ENCODE measurements at places on chromosomes 11 and 22. TPM values are rescaled to one million over a fixed set of nuclear protein-coding genes. Genes with fewer than 3 reads are reported as not detected.

DNA sequence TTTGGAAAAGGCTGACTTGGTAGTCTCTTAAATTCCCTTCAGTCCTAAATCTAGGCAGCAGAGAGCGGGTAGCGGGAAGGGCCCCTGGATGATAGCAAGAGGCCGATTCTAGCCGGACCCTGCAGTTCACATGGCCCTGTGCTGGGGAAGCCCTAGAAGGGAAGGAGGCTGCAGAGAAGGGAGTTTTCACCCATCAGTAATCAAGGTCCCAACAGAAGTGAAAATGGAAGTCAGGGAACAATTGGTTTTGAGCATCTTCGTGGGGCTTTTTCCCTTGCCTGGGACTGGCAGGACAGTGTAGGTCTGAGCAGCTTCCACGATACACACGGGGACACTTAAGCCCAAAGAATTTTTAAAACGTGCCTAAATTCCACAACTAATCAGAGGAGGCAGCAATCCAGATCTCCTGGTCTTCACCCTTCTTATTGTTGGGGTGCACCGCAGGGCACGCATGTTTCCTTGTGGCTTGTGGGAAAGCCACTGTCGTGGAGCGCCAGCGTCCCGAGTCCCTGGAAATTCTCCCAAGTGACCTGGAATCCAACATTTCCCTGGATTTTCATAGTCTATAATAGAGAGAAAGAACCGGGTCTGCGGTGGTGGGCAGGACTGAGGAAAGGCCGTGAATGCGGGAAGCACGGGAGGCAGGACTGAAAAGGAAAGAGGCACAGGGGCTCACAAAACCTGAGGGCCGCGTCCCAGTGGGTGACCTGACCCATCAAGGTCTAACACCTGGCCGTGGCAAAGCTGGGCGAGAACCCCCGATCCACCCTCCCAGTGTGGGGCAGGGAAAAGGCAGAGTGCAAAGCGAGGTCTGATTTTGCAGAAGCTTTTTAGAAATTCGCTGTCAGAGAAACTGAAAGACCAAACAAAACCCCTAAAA is 846 bp upstream of the OAF start:
- no peak for DNase-seq
- no peaks in the 10 kb centered on the region for H3K27me3 ChIP-seq
- peak overlapping the region; percentile 89 for H3K27ac ChIP-seq
- peaks cover 33% of the 10 kb centered on the region for H3K4me1 ChIP-seq
- H3K4me3 ChIP-seq, result peak overlapping the region; percentile 85

DNA sequence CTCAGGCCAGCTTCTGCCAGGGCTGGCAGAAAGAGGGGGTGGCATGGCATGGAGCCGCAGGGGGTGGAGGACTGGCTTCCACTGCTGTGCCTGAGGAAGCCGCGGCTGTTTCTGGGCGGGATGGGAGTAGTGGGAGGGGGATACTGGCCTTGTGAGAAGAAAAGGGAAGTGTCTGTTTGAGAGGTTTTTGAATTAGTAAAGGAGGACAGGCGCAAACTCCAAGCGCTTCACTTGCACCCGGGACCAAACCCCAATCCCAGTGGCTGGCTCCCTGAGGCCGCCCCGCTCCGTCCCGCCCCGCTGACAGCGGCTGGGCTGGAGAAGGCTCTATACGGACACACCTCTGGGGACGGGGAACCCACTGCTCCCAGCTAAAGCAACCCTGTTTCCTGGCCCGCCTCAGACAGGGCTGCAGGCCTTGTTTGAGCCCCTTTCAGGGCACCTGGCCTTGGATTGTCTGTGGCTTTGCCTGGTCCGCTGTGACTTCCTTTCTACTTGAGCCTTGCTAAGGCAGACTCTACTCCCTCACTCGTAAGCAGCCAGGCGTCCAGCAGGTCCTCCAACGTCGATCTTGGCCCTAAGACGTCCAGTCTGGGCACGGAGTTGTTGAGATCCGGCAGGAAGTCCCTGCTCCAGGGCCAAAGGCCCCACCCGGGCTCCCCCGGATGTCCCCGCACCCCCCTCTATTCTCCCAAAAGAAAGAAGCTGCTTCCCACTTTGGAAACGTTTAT is 2.2 kb downstream of the APOA1 start:
- peaks cover 14% of the 10 kb centered on the region for H3K4me1 ChIP-seq
- peak overlapping the region; percentile 81 for H3K27ac ChIP-seq
- no peak for DNase-seq
- H3K27me3 ChIP-seq, result peaks cover 9% of the 10 kb centered on the region
- no peaks in the 10 kb centered on the region for H3K36me3 ChIP-seq

GRCh38 chr11:58133309-58134076 is 8.2 kb upstream of the OR9I1 start:
- no peak overlapping the region for H3K4me3 ChIP-seq
- H3K27ac ChIP-seq, result no peak overlapping the region
- no peak for DNase-seq
- no peaks in the 10 kb centered on the region for H3K4me1 ChIP-seq
- no peaks in the 10 kb centered on the region for H3K27me3 ChIP-seq

GRCh38 chr11:235609-235996 is 539 bp downstream of the SIRT3 start:
- peak overlapping the region; percentile 87 for H3K4me3 ChIP-seq
- no peak for DNase-seq

GRCh38 chr22:40009292-40009774 is 14.6 kb downstream of the FAM83F start:
- DNase-seq, result no peak
- H3K4me3 ChIP-seq, result no peak overlapping the region
- no peaks in the 10 kb centered on the region for H3K27me3 ChIP-seq
- peak overlapping the region; percentile 93 for H3K27ac ChIP-seq

DNA sequence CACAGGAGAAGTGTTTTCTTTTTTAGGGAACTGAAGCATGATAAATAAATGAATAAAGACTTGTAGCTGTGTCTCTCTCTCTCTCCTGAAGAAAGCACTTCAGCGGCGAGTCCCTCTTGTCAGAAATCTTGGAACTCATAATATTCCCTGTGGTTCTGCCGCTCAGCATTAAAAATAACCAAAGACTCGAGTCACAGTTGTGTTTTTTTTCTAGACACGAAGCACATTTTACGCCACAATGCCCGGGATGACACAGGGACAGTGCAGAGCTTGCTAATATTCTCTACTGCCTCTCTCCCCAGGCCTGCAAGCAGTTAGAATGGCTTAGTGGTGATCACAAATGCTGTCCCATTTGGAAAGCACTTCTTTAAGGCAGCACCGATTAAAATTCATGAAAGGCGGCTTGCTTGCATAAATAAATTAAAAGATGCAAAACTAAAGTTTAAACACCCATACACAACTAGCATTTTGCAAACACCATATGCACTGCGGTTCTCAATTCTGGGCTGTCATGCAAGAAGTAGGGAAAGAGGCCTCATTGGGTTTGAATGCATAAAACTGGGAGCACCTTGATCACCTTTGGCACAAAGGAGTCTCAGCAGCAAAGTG is 597.4 kb downstream of the SOX6 start:
- peaks cover 3% of the 10 kb centered on the region for H3K4me1 ChIP-seq
- DNase-seq, result no peak
- no peak overlapping the region for H3K27ac ChIP-seq
- no peak overlapping the region for H3K4me3 ChIP-seq

DNA sequence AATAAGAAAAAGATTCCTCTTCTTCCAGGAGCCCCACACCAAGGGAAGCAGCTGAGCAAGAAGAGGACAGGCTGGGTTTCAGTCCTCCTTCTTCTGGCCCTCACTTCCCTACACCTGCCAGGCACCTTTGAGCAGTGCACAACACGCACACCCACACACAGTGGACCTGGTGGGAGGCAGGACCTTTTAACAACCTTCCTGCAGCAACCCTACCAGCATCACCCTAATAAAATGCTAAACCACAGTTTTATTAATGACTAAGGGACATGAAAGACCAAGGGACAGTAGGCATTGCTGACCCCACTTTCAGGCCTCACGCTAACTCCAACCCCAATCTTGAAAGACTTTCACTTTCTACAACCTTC is 12.2 kb downstream of the ARAP1 start:
- peaks cover 37% of the 10 kb centered on the region for H3K4me1 ChIP-seq
- H3K36me3 ChIP-seq, result no peaks in the 10 kb centered on the region
- DNase-seq, result no peak
- H3K27ac ChIP-seq, result peak overlapping the region; percentile 4
- H3K27me3 ChIP-seq, result no peaks in the 10 kb centered on the region

- H3K36me3 ChIP-seq, result no peaks in the 10 kb centered on the region
- no peaks in the 10 kb centered on the region for H3K4me1 ChIP-seq
- no peak overlapping the region for H3K4me3 ChIP-seq
Observed at GRCh38 chr11:130940706-130941105, 24.4 kb upstream of the SNX19 start.

GRCh38 chr11:97610000-97610399 is 1220.2 kb downstream of the JRKL start:
- H3K27ac ChIP-seq, result no peak overlapping the region
- no peak for DNase-seq
- no peaks in the 10 kb centered on the region for H3K36me3 ChIP-seq
- H3K27me3 ChIP-seq, result no peaks in the 10 kb centered on the region
- H3K4me1 ChIP-seq, result no peaks in the 10 kb centered on the region
- H3K4me3 ChIP-seq, result no peak overlapping the region

GRCh38 chr22:37063431-37064420 is 12.2 kb downstream of the KCTD17 start:
- H3K4me3 ChIP-seq, result no peak overlapping the region
- H3K27me3 ChIP-seq, result peaks cover 2% of the 10 kb centered on the region
- H3K27ac ChIP-seq, result no peak overlapping the region

GRCh38 chr22:38139901-38140300 is 29.4 kb upstream of the BAIAP2L2 start:
- H3K27me3 ChIP-seq, result no peaks in the 10 kb centered on the region
- peaks cover 10% of the 10 kb centered on the region for H3K4me1 ChIP-seq
- no peaks in the 10 kb centered on the region for H3K36me3 ChIP-seq
- H3K4me3 ChIP-seq, result no peak overlapping the region
- no peak overlapping the region for H3K27ac ChIP-seq
- no peak for DNase-seq

GRCh38 chr11:123434911-123435310 is 4.8 kb downstream of the GRAMD1B start:
- no peaks in the 10 kb centered on the region for H3K36me3 ChIP-seq
- peaks cover 24% of the 10 kb centered on the region for H3K4me1 ChIP-seq
- no peak overlapping the region for H3K27ac ChIP-seq
- H3K27me3 ChIP-seq, result no peaks in the 10 kb centered on the region
- H3K4me3 ChIP-seq, result no peak overlapping the region
- no peak for DNase-seq

DNA sequence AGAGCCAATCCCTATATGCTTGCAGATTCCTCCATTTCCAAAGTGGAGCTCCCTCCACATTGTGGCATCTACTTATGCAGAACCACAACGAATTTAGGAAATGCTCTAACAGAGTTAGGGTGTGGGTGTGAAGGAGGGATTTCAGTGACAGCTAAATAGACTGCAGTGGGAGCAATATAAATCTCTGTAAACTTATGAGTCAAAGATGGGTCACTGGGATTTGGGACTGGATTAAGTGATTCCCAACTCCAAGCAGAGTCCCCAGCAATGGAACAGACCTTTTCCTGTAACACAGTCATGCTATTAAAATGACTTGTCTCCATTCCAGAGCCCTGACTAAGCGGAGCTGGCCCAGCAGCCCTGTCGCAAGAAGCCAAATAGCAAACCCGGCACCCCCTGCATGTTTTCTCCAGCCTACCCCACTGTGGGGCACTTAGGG is 36.6 kb downstream of the RPL27A start:
- no peaks in the 10 kb centered on the region for H3K27me3 ChIP-seq
- H3K4me3 ChIP-seq, result no peak overlapping the region
- H3K27ac ChIP-seq, result peak overlapping the region; percentile 88
- peaks cover 57% of the 10 kb centered on the region for H3K4me1 ChIP-seq
- no peak for DNase-seq

DNA sequence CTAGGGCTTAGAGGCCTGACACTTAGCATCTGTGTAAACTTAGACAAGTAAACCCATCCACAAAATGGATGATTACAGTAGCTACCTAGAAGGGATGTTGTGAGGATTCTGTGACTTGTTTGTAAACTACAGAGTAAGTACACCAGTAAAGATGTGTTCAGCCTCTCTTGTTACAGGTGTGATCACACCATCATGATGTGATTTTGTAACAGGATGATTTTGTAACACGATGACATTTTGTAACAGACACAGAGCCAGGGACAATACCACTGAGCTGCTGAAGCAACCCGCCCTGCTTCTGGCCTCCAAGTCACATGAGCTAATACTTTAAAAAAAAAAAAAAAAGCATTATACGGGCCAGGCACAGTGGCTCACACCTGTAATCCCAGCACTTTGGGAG is 17.0 kb downstream of the FADD start:
- no peak overlapping the region for H3K27ac ChIP-seq
- no peak overlapping the region for H3K4me3 ChIP-seq
- no peaks in the 10 kb centered on the region for H3K4me1 ChIP-seq
- H3K27me3 ChIP-seq, result peaks cover 10% of the 10 kb centered on the region
- H3K36me3 ChIP-seq, result no peaks in the 10 kb centered on the region

GRCh38 chr22:44179989-44180705 is 578 bp upstream of the PARVG start:
- peaks cover 3% of the 10 kb centered on the region for H3K4me1 ChIP-seq
- no peaks in the 10 kb centered on the region for H3K27me3 ChIP-seq
- no peaks in the 10 kb centered on the region for H3K36me3 ChIP-seq
- H3K4me3 ChIP-seq, result no peak overlapping the region
- H3K27ac ChIP-seq, result no peak overlapping the region

GRCh38 chr11:68841718-68842426 is at the start of gene CPT1A:
TSS of gene CPT1A (minus strand) at chr11:68841916. CDS start at chr11:68815474, 26,442 bp downstream.
- no peaks in the 10 kb centered on the region for H3K36me3 ChIP-seq
- peaks cover 33% of the 10 kb centered on the region for H3K4me1 ChIP-seq
- DNase-seq, result no peak
- peak within 1 kb of the TSS; percentile 91 for H3K4me3 ChIP-seq
- H3K27me3 ChIP-seq, result no peaks in the 10 kb centered on the region

DNA sequence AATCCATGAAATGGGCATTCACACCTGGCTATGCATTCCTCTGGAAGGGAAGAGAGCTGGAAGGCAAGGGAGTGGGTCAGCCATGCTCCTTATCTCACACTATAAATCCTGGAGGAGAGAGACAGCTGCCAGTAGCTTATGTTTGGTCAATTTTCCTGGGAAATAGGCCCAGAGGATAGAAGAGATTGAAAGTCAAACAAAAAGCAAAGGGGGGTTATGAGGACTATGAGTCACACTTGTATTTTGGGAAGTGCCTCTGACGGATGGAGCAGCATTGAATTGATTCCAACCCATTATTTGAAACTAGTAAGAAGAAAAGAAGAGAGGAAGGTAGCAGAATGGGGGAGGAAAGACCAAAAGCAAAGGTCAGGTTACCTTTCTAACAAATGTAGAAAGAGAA is 25.0 kb downstream of the SNX19 start:
- peaks cover 5% of the 10 kb centered on the region for H3K36me3 ChIP-seq
- no peak overlapping the region for H3K4me3 ChIP-seq
- DNase-seq, result no peak
- no peaks in the 10 kb centered on the region for H3K27me3 ChIP-seq
- no peaks in the 10 kb centered on the region for H3K4me1 ChIP-seq

DNA sequence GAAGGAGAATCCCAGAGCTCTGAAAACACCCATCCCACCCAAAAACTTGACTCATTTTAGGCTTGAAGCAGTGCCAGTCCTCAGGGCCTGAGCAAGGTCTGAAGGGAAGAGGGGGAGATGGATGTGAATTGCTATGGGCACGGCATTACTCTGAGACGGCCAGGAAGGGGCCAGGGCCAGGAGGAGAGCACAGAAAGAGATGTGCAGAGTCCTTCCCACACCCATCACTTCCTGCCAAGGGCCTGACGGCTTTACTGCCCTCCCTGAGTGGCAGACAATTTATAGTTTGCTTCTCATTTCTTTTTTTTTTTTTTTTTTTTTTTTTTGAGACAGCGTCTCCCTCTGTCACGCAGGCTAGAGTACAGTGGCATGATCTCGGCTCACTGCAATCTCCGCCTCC is 22.5 kb downstream of the TAB1 start:
- H3K36me3 ChIP-seq, result peaks cover 100% of the 10 kb centered on the region
- no peak for DNase-seq
- H3K27me3 ChIP-seq, result no peaks in the 10 kb centered on the region
- H3K4me1 ChIP-seq, result no peaks in the 10 kb centered on the region

SLC22A9 gene
- total RNA-seq, result not detected

ART1 gene
- total RNA-seq, result not detected

OR56A1 gene
- total RNA-seq, result not detected

SERPING1 gene
- total RNA-seq, result 376 TPM

OR52I2 gene
- not detected for total RNA-seq

SUSD2 gene
- 1.7 TPM for total RNA-seq

Data from esophagus squamous epithelium (tissue), 5 donors.